ENCODE measurements at places on chromosomes 1 and 21. TPM values are rescaled to one million over a fixed set of nuclear protein-coding genes. Genes with fewer than 3 reads are reported as not detected.
A peak's percentile ranks its signal among the peaks of the same experiment; 100 is the strongest.

- no peaks in the 10 kb centered on the region for H3K36me3 ChIP-seq
- H3K4me1 ChIP-seq = no peaks in the 10 kb centered on the region
- H3K27me3 ChIP-seq = no peaks in the 10 kb centered on the region
- no peak overlapping the region for H3K27ac ChIP-seq
Observed at GRCh38 chr1:57518496-57518895, 94.6 kb upstream of the DAB1 start.

- no peak for DNase-seq
- H3K36me3 ChIP-seq = no peaks in the 10 kb centered on the region
- H3K4me1 ChIP-seq = peaks cover 1% of the 10 kb centered on the region
Observed at GRCh38 chr1:65514041-65514440, 93.6 kb downstream of the LEPR start.

DNA sequence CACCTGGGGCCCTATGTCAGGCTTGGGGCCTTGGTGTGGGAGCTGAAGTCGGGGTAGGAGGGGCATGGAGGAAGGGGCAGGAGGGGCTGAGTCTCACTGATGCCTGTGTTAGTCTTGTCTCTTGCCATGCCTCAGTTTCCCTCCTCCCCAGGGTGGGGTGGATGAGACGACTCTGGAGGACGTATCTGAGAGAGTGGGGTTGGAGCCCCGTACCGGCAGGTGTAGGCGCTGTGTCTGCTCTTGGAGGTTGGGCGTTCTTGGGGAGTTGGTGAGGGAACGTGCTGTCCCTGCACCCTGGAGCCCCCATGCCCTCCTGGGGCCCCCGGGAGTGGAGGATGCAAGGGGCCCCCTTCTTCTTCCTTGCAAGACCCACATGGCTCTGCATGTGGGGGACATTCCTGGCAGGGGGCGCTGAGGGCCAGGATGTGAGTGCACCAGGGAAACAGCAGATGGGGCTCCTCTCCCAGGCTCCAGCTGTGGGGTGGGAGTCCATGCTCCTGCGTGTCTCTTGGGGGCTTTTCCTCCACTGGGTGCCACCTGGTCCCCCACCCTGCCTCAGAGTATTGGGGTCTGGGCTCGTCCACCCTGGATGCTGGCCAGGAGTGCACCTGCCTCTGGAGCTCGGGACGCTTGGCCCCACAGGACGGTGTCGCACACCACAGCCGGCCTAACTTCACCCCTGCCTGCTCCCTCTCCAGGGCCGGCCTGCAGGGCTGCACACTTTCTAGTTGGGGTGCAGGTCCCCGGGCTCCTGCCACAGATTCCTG, 1.4 kb upstream of the TNFRSF14 start:
- H3K27ac ChIP-seq = no peak overlapping the region
- DNase-seq = peak; percentile 57
- H3K36me3 ChIP-seq = no peaks in the 10 kb centered on the region
- H3K27me3 ChIP-seq = no peaks in the 10 kb centered on the region
- H3K4me3 ChIP-seq = no peak overlapping the region

DNA sequence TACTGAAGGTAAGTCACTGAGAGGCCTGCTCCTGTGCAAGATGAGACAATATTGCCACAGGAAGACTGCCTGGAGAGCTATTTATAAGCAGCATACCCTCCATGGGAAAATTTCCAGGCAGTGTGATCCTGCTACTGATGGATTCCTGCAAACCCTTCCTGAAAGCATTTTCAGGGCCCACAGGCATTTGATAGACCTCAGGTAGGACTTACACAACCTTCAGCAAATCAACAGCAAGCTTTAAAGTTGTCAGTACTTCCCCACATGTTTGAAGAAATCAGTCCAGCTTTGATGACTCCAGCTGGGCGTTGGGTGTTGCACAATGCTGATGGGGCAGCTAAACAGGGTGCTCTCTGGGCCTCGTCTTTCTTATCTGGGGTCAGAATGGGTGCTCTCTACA, 108.8 kb downstream of the PLXNA2 start:
- peak; percentile 51 for DNase-seq
- H3K36me3 ChIP-seq = no peaks in the 10 kb centered on the region
- no peaks in the 10 kb centered on the region for H3K27me3 ChIP-seq
- peaks cover 26% of the 10 kb centered on the region for H3K4me1 ChIP-seq
- no peak overlapping the region for H3K27ac ChIP-seq

DNA sequence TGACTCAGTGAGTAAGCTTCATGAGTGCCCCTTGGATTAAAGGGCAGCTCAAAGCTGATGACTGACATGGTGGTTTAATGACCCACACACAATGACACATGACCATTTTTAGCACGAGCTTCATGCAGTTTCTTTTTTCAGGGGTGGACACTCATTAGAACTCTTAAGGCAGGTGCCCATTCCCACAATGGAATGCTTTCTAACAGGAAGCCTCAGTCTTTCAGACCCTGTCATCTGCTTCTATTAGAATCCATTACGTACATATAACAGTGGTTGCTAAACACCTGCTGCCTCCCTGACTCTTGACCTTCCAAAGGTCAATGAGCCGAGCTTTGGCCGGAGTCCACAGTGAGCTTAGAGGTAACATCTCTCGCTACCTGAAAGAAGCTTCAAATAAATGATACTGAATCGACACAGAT, 27.4 kb downstream of the AKNAD1 start:
- no peaks in the 10 kb centered on the region for H3K36me3 ChIP-seq
- H3K4me1 ChIP-seq = peaks cover 1% of the 10 kb centered on the region
- no peak overlapping the region for H3K4me3 ChIP-seq
- H3K27ac ChIP-seq = no peak overlapping the region
- H3K27me3 ChIP-seq = no peaks in the 10 kb centered on the region

The ANGPTL7 gene
- not detected for total RNA-seq

DNA sequence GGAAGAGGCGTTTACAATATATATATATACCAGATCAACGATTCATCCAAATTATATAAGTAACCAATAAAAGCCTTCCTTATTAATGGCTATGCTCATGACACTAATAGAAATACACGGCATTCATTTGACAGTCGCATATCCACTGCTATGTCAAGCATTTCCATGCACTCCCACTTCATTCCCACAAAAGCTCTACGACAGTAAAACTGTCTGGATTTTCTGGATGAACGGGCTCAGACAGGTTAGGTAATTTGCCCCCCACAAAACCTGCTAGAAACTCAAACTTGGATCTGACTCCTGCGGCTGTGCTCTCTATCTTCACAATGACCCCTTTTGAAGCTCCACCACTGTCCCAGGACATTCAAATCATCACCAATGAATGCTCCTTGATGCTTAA, 11.4 kb downstream of the DNAJC11 start:
- no peaks in the 10 kb centered on the region for H3K36me3 ChIP-seq
- H3K27ac ChIP-seq = no peak overlapping the region
- H3K4me1 ChIP-seq = no peaks in the 10 kb centered on the region
- no peak overlapping the region for H3K4me3 ChIP-seq
- no peaks in the 10 kb centered on the region for H3K27me3 ChIP-seq

DNA sequence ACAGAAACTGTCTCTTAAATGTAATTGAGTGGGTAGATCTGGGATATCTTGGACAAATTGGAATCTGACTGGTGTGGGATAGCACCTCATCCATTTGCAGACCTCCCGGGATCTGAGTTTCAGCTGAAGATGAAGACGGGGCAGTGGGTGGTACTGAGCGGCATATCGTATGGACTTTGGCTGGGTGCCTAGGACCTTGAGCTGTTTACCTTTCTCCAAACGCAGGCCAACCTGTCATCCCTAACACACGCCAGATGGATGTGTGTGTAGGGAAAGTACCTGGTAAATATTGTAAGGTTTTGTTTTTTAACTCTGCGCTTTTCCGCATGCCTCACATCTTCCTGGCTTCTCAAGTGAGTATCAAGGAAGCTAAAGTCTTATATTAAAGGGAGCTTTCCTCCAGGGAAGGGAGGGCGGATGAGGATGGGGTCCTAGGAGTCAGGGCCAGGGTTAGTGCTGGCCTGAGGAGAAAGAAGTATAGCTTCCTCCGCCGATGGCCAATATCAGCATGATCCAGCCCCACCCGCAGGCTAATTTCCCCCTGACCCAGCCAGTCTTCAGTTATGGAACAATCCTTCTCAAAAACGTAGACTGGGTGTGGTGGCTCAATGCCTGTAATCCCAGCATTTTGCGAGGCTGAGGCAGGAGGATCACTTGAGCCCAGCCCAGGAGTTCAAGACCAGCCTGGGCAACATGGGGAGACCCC, 26.2 kb downstream of the ATP8B2 start:
- no peak overlapping the region for H3K4me3 ChIP-seq
- peak overlapping the region; percentile 49 for H3K27ac ChIP-seq
- H3K27me3 ChIP-seq = no peaks in the 10 kb centered on the region
- peaks cover 12% of the 10 kb centered on the region for H3K4me1 ChIP-seq
- no peak for DNase-seq
- H3K36me3 ChIP-seq = no peaks in the 10 kb centered on the region

DNA sequence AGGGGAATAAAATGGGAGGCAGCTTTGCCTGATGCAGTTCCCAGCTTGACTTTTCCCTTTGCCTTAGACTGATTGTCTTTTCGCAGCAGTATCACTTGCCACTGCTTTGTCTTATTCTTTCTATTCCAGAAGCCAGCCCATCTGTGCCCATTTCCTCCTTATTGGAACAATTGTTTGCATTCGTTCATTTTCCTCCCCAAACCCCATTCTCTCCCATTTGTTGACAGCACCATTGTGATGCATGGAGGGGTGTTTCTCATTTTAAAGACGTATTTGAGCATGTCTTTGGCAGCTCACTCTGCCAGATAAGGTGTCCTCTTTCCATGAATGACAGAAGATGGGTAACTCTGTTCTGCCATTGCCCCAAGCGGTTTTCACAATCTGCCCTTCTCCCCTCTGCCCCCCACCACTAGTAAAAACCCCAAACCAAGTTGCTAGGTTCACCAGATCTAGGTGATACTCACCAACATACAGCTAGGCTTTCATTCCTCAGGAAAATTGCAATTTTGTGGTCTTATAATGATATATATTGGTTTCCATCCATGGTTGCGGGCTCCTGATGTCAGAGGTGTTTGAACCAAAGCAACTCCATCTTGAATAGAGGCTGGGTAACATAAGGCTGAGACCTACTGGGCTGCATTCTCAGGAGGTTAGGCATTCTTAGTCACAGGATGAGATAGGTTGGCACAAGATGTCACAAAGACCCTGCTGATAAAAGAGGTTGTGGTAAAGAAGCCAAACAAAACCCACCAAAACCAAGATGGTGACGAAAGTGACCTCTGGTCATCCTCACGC, 30.8 kb downstream of the SERBP1 start:
- no peaks in the 10 kb centered on the region for H3K27me3 ChIP-seq
- no peaks in the 10 kb centered on the region for H3K36me3 ChIP-seq
- no peak for DNase-seq
- no peak overlapping the region for H3K4me3 ChIP-seq
- H3K4me1 ChIP-seq = no peaks in the 10 kb centered on the region
- H3K27ac ChIP-seq = no peak overlapping the region

DNA sequence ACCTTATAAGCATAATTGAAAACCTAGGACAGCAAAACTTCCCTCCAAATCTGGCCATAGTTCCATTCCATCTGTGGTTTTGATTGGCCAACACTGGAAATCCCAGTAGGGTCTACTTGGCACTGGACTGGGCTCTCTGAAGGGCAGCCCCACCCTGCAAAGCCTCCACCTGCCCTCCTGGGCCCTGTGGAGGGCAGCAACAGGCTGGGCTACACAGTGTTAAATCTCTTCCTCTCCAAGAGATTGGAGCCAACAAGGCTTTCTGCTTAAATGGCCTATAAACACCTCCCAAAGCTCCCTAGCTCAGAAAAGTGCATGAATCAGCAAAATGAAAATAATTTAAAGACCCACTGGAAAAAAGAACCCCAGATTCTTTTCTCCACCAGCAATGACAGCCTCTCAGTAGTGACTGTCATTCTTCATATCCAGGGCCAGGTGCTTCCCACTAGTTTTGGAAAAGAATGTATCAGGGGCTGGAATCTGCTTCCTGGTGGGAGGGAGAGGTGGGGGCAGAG, 58.5 kb downstream of the BEND5 start:
- no peak for DNase-seq
- H3K4me3 ChIP-seq = no peak overlapping the region
- H3K27ac ChIP-seq = no peak overlapping the region

DNA sequence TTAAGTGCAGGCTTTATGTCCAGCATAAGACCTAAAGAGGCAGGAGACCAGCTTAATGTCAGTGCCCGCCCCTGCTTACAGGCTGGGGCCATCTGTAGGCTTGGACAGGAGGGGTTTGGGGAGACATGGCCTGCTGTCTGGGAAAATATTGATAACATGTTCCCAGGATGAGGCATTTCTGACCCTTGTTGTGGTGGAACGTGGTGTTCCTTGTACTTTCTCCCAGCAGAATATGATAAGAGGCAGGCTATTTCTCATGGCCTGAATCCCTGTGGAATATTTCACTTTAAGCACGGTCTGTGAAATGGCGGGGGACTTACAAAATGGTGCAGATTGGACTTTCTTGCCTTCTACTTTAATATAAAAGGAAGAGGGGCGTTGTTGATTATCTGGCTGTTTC, 41.9 kb upstream of the PLA2G5 start:
- peak overlapping the region; percentile 40 for H3K4me3 ChIP-seq
- peaks cover 8% of the 10 kb centered on the region for H3K4me1 ChIP-seq
- H3K27me3 ChIP-seq = no peaks in the 10 kb centered on the region

The AMY2B gene
- 38.5 TPM for total RNA-seq

DNA sequence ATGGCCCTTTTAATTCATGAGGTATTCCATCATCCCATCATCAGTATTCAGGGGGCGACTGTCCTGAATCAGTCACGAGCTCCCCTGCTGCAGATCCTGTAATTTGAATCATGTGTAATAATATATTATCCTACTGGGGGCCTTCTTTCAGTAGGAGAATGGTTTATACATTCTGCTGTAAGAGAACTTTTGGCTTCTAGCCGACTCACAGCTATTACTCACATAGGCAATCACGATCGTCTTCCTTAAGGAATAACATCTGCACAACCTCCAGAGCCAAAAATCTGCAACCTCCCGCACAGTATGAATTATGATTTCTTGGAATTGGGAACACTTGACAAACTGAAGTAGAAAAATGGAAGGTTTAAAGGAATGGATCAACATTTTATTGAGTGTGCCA, 343.0 kb downstream of the USP25 start:
- H3K4me1 ChIP-seq = no peaks in the 10 kb centered on the region
- DNase-seq = no peak
- H3K36me3 ChIP-seq = no peaks in the 10 kb centered on the region

DNA sequence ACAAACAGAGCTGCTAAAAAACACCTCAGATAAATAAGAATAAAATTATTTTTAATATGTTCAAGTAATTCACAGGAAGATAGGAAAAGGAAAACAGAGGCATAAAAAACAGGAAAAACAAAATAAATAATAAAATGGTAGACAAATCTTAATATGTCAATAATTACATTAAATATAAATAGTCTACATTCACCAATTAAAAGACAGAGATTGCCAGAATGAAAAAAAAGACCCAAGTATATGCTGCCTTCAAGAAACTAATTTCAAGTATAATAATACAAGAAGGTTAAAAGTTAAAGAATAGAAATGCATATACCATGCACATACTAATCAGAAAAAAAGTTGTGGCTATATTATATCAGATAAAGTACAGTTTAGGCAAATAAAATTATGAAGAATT, 1.9 kb downstream of the CYP2J2 start:
- H3K36me3 ChIP-seq = no peaks in the 10 kb centered on the region
- H3K27ac ChIP-seq = no peak overlapping the region
- H3K4me3 ChIP-seq = no peak overlapping the region
- no peaks in the 10 kb centered on the region for H3K27me3 ChIP-seq
- no peaks in the 10 kb centered on the region for H3K4me1 ChIP-seq

GRCh38 chr1:53182111-53182593, 14.5 kb upstream of the CPT2 start:
- peaks cover 19% of the 10 kb centered on the region for H3K4me1 ChIP-seq
- no peaks in the 10 kb centered on the region for H3K36me3 ChIP-seq
- no peak overlapping the region for H3K4me3 ChIP-seq
